ENCODE measurements at places on chromosomes 2 and 18. TPM values are rescaled to one million over a fixed set of nuclear protein-coding genes. Genes with fewer than 3 reads are reported as not detected.

DNA sequence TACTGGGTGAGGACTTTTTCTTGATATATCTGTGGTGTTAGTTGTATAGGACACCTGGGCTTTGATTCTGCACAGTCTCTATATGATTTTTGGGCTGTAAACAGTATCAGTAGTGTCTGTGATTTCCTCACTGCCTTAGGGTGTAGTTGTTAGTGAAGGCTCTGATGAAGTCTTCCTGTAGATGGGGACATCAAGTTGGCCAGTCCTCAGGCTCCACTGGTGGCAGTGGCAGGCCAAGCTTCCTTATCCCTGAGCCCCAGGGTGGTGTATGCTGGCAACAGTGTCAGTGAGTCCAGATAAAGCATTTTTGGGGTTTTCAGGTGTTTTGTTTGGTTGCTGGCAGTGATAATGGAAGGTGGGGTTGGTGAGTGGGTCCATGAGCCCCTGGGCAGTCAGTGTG lies 961.4 kb downstream of the DSC3 start:
- DNase-seq: no peak
- H3K4me3 ChIP-seq: no peak overlapping the region
- no peaks in the 10 kb centered on the region for H3K36me3 ChIP-seq
- H3K4me1 ChIP-seq: no peaks in the 10 kb centered on the region
- no peaks in the 10 kb centered on the region for H3K27me3 ChIP-seq

GRCh38 chr2:68980956-68981355 lies 6.5 kb downstream of the GKN1 start:
- no peaks in the 10 kb centered on the region for H3K36me3 ChIP-seq
- no peak for DNase-seq
- H3K4me1 ChIP-seq: no peaks in the 10 kb centered on the region
- peaks cover 30% of the 10 kb centered on the region for H3K27me3 ChIP-seq
- no peak overlapping the region for H3K27ac ChIP-seq

DNA sequence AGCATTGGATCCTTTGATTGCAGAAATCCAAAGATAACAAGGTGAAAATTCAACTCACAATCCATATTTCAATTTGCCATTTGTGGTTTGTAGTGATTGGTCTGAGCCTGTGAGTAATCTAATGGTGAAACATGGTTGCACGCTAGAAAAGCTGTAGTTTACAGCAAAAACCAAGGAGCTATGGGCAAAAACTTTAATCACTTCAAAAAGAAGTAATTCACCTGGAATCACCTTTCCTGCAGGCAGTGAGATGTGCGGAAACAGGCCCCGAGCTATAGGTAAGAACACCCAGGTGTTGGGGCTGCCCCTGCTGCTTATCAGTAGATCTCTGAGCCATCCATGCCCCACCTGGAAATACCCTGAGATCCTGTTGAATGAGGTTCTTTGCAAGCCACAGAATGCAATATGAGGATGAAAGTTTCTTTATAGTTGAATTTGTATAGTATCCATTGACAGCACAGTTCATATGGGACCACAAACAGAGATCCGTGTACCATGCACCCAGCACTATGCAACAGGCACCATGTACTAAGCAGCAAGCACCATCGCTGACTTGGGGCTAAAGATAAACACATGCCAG lies 208.2 kb downstream of the SPP2 start:
- no peaks in the 10 kb centered on the region for H3K4me1 ChIP-seq
- no peaks in the 10 kb centered on the region for H3K36me3 ChIP-seq
- no peak overlapping the region for H3K27ac ChIP-seq

DNA sequence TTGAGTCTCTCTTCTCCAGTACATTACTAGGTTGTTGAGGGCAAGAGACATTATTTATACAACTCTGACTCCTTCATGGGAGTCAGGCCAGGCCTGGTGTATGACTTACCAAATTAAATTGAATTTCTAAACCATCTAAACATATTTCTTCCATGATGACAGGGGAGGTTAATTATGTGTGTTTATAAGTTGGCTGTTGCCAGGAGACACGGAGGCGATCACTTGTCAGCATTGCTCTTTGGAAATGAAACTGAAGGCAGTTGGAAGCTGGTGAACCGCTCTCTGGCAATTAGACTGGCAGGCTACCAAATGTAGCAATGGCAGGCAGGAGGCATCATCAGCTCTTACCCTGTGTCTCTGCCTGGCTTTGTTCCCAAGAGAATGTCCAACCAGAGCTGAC lies 241.4 kb downstream of the KCNS3 start:
- H3K4me1 ChIP-seq: no peaks in the 10 kb centered on the region
- H3K27ac ChIP-seq: no peak overlapping the region
- H3K4me3 ChIP-seq: no peak overlapping the region
- no peak for DNase-seq
- no peaks in the 10 kb centered on the region for H3K27me3 ChIP-seq

- H3K4me3 ChIP-seq: no peak overlapping the region
- peaks cover 2% of the 10 kb centered on the region for H3K36me3 ChIP-seq
- no peak for DNase-seq
- H3K27ac ChIP-seq: no peak overlapping the region
- peaks cover 10% of the 10 kb centered on the region for H3K27me3 ChIP-seq
These were observed 17.2 kb upstream of the SDC1 start for GRCh38 chr2:20241973-20242726.

DNA sequence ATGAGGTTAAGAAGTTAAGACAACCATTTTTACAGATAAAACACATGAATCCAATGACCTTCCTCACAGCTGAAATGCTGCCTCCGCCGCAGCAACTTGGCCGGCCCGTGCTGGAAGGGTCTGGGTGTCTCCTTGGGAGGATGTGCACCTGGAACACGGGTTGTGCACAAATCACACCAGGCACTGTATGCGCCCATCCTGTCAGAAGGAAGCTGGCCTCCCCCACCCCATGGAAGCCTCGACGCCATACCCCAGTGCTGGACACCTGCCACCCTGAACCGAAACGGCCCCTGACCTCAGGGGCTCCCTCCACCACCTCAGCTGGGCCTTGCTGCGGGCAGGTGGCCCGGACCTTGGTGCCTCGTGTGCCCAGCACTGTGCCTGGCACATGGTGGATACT lies 111.8 kb downstream of the PXDN start:
- H3K4me3 ChIP-seq: no peak overlapping the region
- DNase-seq: no peak
- peaks cover 64% of the 10 kb centered on the region for H3K36me3 ChIP-seq
- peaks cover 9% of the 10 kb centered on the region for H3K4me1 ChIP-seq
- H3K27ac ChIP-seq: no peak overlapping the region
- H3K27me3 ChIP-seq: peaks cover 14% of the 10 kb centered on the region

DNA sequence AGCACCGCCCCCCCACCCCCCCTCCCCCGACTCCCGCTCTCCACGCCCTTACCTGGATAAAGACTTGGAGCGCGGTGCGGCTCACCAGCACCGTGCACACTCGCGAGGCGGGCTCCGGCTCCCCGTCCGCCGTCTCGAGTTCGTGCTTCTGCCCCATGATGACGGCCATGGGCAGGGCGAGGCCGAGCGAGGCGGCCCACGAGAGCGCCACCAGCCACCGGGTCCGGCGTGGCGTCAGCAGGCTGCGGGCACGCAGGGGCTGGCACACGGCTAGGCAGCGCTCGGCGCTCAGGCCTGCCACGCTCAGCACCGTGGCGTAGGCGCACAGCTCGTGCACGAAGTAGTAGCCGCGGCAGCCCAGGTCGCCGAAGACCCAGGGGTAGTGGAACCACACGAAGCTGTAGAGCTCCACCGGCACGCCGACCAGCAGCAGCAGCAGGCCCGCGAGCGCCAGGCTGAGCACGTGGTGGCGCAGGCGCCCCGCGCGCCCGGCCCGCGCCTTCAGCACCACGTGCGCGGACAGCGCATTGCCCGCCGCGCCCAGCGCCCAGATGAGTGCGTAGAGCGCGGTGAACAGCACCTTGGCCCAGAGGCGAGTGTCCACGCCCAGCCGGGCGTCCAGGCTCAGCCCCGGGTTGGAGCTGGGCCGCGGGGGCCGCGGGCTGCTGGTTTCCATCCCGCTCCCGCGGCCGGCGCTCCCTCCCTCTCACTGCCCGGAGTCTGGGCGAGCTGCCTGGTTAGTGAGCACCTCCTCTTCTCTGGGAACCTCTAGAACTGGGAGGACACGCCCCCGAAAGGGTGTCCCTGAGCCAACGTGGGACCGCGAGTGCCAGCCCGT lies at the start of gene NTSR2:
TSS of gene NTSR2 (minus strand) at position 742 of the 838 bp plus-strand sequence. CDS start at position 676, 66 bp downstream.
- peaks cover 12% of the 10 kb centered on the region for H3K4me1 ChIP-seq
- peak; percentile 59 for DNase-seq
- H3K27ac ChIP-seq: no peak within 1 kb of the TSS
- H3K36me3 ChIP-seq: no peaks in the 10 kb centered on the region
- peaks cover 84% of the 10 kb centered on the region for H3K27me3 ChIP-seq
- H3K4me3 ChIP-seq: peak within 1 kb of the TSS; percentile 38

DNA sequence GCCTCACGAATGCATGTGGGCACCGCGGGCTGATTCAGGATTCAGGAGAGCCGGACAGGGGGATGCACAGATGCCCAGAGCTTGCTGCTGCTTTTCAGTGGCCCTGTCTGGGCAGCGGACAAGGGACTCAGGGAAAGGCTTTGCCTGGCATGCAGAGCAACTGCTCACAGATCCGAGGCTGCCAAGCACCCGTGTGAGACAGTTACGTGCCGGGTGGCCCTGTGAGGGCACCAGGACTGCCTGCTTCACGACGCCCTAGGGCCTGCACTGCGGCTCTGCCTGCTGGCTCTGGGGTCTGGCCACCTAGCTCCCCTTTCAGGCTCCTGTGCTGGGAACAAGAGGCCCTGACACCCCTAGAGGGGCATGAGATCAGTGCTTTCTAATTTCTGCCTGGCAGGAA lies 221.4 kb upstream of the PXDN start:
- no peak overlapping the region for H3K27ac ChIP-seq
- H3K4me3 ChIP-seq: no peak overlapping the region
- no peak for DNase-seq
- no peaks in the 10 kb centered on the region for H3K36me3 ChIP-seq
- no peaks in the 10 kb centered on the region for H3K4me1 ChIP-seq

- H3K4me3 ChIP-seq: no peak overlapping the region
- H3K36me3 ChIP-seq: no peaks in the 10 kb centered on the region
- DNase-seq: no peak
- H3K27ac ChIP-seq: no peak overlapping the region
These were observed 576.5 kb downstream of the EPHA4 start for GRCh38 chr2:220995581-220995980.

GRCh38 chr2:160415991-160416390 lies 77.6 kb downstream of the RBMS1 start:
- H3K27ac ChIP-seq: no peak overlapping the region
- no peak overlapping the region for H3K4me3 ChIP-seq
- H3K27me3 ChIP-seq: no peaks in the 10 kb centered on the region
- no peaks in the 10 kb centered on the region for H3K36me3 ChIP-seq
- no peak for DNase-seq

GRCh38 chr18:67151366-67151765 lies 365.2 kb downstream of the DSEL start:
- DNase-seq: no peak
- H3K27ac ChIP-seq: no peak overlapping the region
- H3K36me3 ChIP-seq: no peaks in the 10 kb centered on the region
- no peaks in the 10 kb centered on the region for H3K27me3 ChIP-seq

- H3K4me3 ChIP-seq: no peak overlapping the region
- no peak for DNase-seq
- no peaks in the 10 kb centered on the region for H3K4me1 ChIP-seq
- no peaks in the 10 kb centered on the region for H3K36me3 ChIP-seq
- H3K27ac ChIP-seq: no peak overlapping the region
These were observed 78.5 kb upstream of the SULT1C3 start for GRCh38 chr2:108161298-108161697.

DNA sequence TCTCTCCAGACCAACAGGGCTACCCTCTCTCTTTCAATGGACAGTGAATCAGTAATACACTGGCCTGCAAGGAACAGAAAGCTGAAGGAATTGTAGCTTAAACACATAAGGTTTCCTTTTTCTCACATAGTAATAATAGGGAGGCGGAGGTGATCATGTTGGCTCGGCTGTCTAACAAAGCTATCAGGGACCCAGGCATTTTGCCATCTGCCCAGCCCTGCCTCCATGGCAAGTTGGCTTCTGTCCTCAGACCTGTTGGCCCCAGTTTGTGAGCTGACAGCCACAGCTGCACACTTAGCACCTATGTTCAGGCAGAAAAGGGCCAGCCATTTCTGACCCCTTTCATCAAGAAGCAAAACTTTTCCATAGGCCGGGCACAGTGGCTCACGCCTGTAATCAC lies 2.0 kb upstream of the CHRNG start:
- H3K4me3 ChIP-seq: no peak overlapping the region
- H3K4me1 ChIP-seq: peaks cover 9% of the 10 kb centered on the region
- no peaks in the 10 kb centered on the region for H3K36me3 ChIP-seq
- H3K27me3 ChIP-seq: peaks cover 34% of the 10 kb centered on the region
- H3K27ac ChIP-seq: peak overlapping the region; percentile 63

GRCh38 chr18:75240433-75240832 lies 29.8 kb downstream of the TSHZ1 start:
- H3K4me3 ChIP-seq: no peak overlapping the region
- no peaks in the 10 kb centered on the region for H3K27me3 ChIP-seq
- DNase-seq: no peak
- H3K4me1 ChIP-seq: peaks cover 51% of the 10 kb centered on the region
- peaks cover 6% of the 10 kb centered on the region for H3K36me3 ChIP-seq
- no peak overlapping the region for H3K27ac ChIP-seq

- H3K36me3 ChIP-seq: no peaks in the 10 kb centered on the region
- H3K4me1 ChIP-seq: peaks cover 12% of the 10 kb centered on the region
- no peak for DNase-seq
- no peak within 1 kb of the TSS for H3K27ac ChIP-seq
- H3K4me3 ChIP-seq: no peak within 1 kb of the TSS
These were observed at the start of gene SLC14A1 for GRCh38 chr18:45723567-45724355. TSS of gene SLC14A1 (plus strand) at chr18:45724181. CDS start at chr18:45730321, 6,140 bp downstream.

DNA sequence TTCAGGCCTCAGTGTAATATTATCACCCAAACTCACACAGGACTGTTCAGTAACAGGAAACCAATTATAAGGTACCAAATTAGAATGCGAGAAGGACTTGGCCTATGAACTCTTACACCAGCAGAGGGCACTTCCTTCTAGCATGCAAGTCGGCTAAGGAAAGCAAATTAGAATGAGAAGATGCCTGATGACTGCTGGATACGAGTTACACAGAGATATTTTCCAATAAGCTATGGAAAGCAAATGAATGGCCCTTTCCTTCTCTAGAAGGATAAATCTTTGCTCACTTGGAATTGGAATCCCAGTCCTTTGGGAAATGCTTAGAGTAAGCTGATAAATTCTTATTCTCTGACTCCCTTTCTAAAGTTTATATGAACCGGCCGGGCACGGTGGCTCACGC lies 109.8 kb downstream of the AP1S3 start:
- peaks cover 29% of the 10 kb centered on the region for H3K4me1 ChIP-seq
- DNase-seq: no peak
- H3K36me3 ChIP-seq: no peaks in the 10 kb centered on the region
- H3K27me3 ChIP-seq: no peaks in the 10 kb centered on the region
- H3K4me3 ChIP-seq: no peak overlapping the region

DNA sequence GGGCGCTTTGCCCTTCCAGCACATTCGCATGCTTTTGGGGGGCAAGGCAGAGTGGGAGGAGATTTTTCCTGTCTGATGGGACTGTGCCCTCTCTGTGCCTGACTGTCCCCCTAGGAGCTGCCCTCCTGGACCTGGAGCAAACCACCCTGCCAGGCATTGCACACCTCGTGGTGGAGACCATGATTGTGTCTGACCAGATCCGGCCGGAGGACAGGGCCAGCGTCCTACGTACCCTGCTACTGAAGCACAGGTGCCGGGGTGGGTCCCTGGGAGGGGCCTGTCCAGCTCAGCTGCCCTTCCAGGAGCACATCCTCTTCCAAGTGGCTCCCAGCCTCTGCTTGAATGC lies 5.3 kb downstream of the SLC4A3 start:
- peaks cover 63% of the 10 kb centered on the region for H3K4me1 ChIP-seq
- peak overlapping the region; percentile 97 for H3K27ac ChIP-seq
- peaks cover 18% of the 10 kb centered on the region for H3K27me3 ChIP-seq
- H3K36me3 ChIP-seq: peaks cover 32% of the 10 kb centered on the region

The PLGLB1 gene
- total RNA-seq: 2.4 TPM

The ANKRD36 gene
- 4.3 TPM for total RNA-seq

The GDF7 gene
- total RNA-seq: 0.58 TPM

The SLC5A7 gene
- not detected for total RNA-seq

The RNF125 gene
- 3.5 TPM for total RNA-seq

The NT5DC4 gene
- not detected for total RNA-seq

All from left ventricle myocardium inferior (tissue), 1 donor.